ENCODE measurements at places on chromosomes 5 and 9. TPM values are rescaled to one million over a fixed set of nuclear protein-coding genes. Genes with fewer than 3 reads are reported as not detected.

DNA sequence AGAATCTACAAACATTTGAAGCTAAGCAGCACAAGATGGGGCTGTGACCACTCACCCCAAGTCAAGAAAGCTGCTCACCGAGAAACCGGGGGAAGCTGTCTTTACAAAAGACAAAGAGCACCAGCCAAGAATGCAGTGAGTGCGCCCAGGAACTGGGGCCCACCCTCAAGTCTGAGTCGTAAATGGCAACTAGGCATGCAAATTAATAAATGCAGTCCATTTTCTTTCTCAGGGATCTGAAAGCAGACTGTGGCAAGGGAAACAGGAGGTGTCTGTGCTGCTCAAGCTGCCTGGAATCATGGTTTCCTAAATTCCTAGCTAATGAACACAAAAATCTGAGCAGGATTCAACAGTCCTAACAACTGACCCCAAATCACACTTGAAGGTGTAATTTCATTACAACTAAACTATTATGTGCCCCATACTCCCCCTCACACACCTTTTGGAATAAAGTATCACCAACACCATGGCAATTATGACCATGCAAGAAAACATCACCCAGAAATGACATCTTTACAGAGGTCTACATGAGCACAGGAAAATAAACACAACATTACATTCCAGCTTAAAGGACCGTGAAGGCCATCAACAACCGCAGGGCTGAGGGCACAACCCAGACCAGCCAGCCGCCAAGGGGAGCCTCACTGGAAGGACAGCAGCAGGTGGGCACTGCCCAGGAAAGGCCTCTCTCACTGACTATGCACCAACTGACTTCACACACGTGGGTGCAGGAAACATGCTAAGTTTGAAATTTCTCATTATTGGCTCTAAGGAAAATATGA is 17.6 kb downstream of the NSUN2 start:
- DNase-seq, result no peak

GRCh38 chr9:119091074-119091473 is 278.2 kb downstream of the BRINP1 start:
- no peak for DNase-seq

DNA sequence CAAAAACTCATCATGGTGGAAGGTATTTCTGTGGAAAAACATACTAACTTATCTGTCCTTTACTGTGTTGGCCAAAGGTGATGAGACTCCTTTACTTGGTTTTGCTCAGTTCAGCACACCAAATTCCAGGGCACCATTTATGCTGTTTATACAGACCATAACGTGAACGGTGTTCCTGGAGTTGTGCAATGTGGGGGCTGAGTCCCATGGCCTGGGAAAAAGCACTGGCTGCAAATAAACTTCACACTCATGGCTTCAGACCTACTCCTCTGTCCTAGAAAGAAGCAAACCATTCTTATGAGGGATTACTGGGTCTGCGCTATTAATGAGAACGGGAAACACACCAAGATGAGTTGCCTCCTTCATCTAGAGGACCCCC is 10.4 kb downstream of the FREM1 start:
- DNase-seq, result no peak

DNA sequence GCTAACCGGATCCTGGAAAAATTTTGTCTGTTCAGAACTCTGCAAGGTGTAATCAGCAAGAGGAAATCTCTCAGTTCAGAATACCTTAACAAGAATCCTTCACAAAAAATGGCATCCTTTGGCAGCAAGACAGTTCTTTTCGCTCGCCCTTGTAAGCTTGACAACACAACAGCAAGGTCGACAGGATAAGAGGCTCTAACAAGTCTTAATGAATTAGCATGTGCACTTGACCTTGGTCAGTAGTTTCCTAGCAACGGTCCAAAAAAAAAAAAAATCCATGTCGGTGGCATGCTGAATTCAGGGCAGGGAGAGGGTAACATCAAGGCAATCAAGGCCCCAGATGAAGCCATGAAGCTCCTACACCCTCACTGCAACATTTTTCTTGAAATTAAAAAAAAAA is 172.8 kb downstream of the APBA1 start:
- no peak for DNase-seq

DNA sequence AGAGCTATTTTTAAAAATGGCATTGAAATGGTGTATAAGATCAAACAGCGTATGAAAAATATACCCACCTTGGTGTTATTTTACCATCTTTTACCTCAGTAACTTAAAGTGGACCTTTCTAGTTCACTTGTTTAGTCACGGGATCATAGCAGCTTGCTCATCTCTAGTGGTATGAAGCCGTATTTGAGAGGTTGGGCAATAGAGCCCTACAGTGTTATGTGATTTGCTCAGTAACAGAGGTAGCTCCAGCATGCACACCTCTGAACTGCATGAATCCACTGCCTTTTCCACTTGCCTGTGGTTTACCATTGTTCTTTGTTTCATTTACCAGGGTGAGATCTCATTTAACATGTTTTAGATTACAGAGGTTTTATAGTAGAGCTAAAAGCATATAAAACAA is 134.4 kb downstream of the ATG10 start:
- no peak for DNase-seq

DNA sequence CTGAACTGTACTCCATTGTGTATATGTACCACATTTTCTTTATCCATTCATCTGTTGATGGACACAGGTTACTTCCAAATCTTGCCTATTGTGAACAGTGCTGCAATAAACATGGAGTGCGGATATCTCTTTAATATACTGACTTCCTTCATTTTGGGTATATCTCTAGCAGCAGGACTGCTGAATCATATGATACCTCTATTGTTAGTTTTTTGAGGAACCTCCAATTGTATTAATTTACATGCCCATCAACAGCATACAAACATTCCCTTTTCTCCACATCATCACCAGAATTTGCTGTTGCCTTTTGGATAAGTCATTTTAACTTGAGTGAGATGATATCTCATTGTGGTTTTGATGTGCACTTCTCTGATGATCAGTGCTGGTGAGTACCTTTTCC is 81.8 kb upstream of the FAM120A start:
- DNase-seq, result no peak

GRCh38 chr9:21316860-21317259 is 11.7 kb upstream of the IFNA5 start:
- DNase-seq, result no peak

DNA sequence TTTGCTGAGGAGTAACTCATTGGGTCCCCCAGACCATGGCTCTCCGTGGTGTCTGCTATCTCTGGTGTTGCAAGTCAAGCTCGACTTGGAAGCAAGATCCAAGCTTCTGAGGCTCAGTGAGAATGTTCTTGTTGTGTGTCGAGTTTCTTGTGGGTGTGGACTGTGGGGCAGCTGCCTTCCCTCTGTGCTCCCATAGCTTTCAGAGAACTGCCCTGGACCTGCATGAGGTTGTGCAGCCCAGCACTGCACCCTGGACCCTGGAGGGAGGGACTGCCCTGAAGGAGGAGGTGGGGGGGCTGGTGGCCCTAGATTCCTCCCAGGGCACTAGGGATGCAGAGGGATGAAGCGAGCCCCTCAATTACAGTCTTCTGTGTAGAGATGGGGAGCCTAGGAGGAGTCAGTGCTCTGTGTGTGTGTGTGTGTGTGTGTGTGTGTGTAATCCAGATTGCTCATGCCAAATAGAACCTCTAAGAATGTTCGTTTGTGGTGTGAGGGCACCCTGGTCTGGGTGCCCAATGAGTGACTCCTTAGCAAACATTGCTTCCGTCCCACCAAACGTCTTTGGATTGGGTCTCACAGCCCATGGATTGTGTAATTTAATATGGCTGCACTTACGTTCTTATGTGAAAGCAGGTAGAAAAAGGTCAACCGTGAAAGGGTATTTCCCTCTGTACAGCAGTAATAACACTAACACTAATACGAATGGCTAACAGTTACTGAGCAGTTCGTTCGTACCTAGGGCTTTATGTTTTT is 143.3 kb upstream of the LMX1B start:
- DNase-seq, result no peak

GRCh38 chr9:111897601-111898137 is 1.1 kb downstream of the UGCG start:
- DNase-seq, result peak; percentile 31

DNA sequence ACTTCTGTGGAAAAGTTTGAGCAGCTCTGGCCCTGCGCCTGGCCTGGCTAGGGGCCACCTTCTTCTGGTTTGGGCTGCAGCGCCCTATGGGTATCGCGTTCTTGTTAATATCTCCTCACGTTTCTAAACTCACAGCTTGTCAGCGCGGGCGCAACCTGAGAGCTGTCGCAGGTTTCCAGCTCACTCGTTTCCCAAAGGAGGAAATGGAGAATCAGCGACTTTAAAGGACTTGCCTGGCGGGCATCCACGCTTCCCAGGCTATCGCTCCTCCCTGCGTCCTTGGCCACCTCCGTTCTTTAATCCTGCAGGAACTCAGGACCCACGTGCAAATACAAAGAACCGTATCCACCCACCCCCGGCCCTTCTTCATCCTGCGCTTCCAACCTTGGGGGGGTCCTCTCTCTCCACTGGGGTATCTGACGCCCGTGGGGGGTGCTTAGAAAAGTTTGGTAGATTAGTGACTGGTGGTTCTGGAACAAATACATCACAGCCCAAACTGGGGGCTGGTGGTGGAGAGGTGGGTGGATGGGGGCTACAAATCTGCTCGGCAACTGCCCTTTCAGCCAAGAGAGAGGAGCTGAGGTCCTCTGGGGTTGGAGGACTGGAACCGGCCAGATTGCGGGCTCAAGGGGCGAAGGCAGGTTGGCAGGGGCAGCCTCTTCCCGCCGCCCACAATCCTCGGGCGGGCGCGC is 578 bp upstream of the PSAT1 start:
- DNase-seq, result peak; percentile 42

The CENPK gene
- 96.8 TPM for polyA plus RNA-seq

The FOXD4L6 gene
- not detected for polyA plus RNA-seq

The RAB24 gene
- polyA plus RNA-seq, result 23.4 TPM
